NCI-H460 (cell line): ENCODE measurements at places on chromosomes 12 and 14. TPM values are rescaled to one million over a fixed set of nuclear protein-coding genes. Genes with fewer than 3 reads are reported as not detected.

The ANKRD13A gene
- 14.6 and 15.8 TPM in 2 replicates for total RNA-seq

The ARG2 gene
- total RNA-seq = 4.8 and 5.2 TPM in 2 replicates

The RAD51AP1 gene
- total RNA-seq = 22.2 and 24.8 TPM in 2 replicates

The EIF2S3B gene
- total RNA-seq = 2.5 TPM in 2 replicates

The MDP1 gene
- 15.0 and 20.2 TPM in 2 replicates for total RNA-seq

The FOXN4 gene
- total RNA-seq = not detected in 2 replicates

The APOLD1 gene
- 0.42 and 1.4 TPM in 2 replicates for total RNA-seq

The BRF1 gene
- total RNA-seq = 16.0 and 17.1 TPM in 2 replicates

The KRT6C gene
- total RNA-seq = not detected in 2 replicates

The CKAP4 gene
- 94.6 and 99.3 TPM in 2 replicates for total RNA-seq

The GPR137C gene
- not detected in 2 replicates for total RNA-seq

The IGF1 gene
- not detected in 2 replicates for total RNA-seq

The DPF3 gene
- not detected in 2 replicates for total RNA-seq

The TBC1D30 gene
- 6.3 and 6.6 TPM in 2 replicates for total RNA-seq

The INSM2 gene
- not detected in 2 replicates for total RNA-seq

The PDE3A gene
- 68.2 and 76.3 TPM in 2 replicates for total RNA-seq

The FSCB gene
- total RNA-seq = not detected in 2 replicates

The SLC38A4 gene
- total RNA-seq = 0.12 and 0.46 TPM in 2 replicates

The STX2 gene
- 36.3 and 40.6 TPM in 2 replicates for total RNA-seq

The SLC25A21 gene
- 1.7 and 2.0 TPM in 2 replicates for total RNA-seq

The MANSC1 gene
- 2.7 TPM in 2 replicates for total RNA-seq

The SELPLG gene
- total RNA-seq = not detected in 2 replicates

The TCL1A gene
- not detected in 2 replicates for total RNA-seq

The NID2 gene
- total RNA-seq = 63.2 and 66.1 TPM in 2 replicates

The NPAS3 gene
- 0.62 TPM in 1 of 2 replicates, not detected in the other for total RNA-seq

The JAG2 gene
- 5.9 and 6.3 TPM in 2 replicates for total RNA-seq

The KIF5A gene
- total RNA-seq = 0.07 and 0.09 TPM in 2 replicates

The NKX2-1 gene
- not detected in 2 replicates for total RNA-seq

The ZC2HC1C gene
- total RNA-seq = 0.64 and 0.72 TPM in 2 replicates

The PMEL gene
- total RNA-seq = 0.78 and 1.3 TPM in 2 replicates

The DPY19L2 gene
- 1.3 and 2.4 TPM in 2 replicates for total RNA-seq

The INTS13 gene
- total RNA-seq = 46.0 and 53.1 TPM in 2 replicates

The GPR68 gene
- not detected in 2 replicates for total RNA-seq

The TUNAR gene
- total RNA-seq = not detected in 2 replicates
